AG09319 (cell line): ENCODE measurements at places on chromosomes 7 and 10.
A peak's percentile ranks its signal among the peaks of the same experiment; 100 is the strongest.

DNA sequence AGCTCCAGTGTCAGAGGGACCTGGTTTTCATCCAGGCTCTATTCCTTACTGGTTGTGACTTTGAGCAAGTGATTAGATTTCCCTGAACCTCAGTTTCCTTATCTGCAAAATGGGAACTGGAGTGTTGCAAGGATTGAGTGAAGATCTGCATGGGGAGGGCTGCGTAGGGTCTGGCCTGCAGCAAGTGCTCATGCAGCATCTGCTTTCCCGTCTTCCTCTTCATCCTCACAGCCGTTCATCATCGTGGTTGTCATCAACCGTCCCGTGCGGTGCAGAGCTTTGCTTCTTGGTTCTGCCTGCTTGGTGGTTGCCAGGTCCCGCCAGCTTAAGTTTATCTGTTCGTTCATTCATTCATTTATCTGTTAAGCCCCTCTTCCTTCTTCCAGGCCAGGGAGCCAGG, 135.0 kb downstream of the GRK5 start:
- DNase-seq: no peak

- no peak for DNase-seq
Measured at GRCh38 chr10:102433619-102434046, 1.3 kb upstream of the CUEDC2 start.

- DNase-seq: no peak
Measured at GRCh38 chr10:16429539-16429938, 7.3 kb upstream of the PTER start.

DNA sequence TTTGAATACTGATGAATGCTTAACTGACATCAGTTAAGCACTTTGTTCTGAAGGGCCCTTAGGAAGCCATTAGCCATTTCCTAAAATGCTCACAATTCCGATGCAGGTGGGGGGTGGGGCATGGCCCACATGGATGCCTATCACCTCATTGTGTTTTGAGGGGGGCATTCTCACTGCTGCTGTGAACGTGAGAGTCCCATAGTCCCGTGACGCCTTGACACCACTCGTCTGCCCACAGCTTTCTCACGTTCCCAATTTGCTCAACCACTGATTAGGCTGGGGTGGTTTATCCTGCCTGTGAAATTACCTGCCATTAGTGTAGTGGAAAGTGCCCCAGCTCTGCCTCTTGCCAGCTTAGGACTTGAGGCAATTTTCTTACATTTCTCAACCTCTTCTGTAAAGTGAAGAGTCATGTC, 31.9 kb downstream of the DUSP5 start:
- DNase-seq: no peak

- no peak for DNase-seq
Measured at GRCh38 chr10:122054048-122055025, 65.4 kb downstream of the TACC2 start.

GRCh38 chr7:111752022-111752582, 189.8 kb upstream of the IMMP2L start:
- peak; percentile 18 for DNase-seq

DNA sequence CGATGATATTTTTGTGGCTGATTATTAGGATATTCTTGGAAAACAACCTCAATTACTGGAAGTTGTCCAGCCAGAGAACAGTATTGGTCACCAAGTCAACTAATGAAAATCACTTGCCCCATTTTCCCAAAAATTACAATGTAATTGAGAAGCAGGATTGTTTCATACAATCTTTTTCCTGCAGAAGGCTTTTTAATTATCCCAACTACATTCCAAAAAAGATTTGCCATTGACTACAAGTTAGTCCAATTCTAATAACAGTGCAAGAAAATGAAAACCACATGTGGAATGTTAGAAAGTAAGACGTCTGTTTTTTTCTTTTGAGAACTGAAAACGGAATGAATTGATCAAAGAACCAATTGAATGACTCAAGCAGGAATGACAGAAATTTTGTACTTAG, 1195.8 kb downstream of the SORCS1 start:
- DNase-seq: no peak

DNA sequence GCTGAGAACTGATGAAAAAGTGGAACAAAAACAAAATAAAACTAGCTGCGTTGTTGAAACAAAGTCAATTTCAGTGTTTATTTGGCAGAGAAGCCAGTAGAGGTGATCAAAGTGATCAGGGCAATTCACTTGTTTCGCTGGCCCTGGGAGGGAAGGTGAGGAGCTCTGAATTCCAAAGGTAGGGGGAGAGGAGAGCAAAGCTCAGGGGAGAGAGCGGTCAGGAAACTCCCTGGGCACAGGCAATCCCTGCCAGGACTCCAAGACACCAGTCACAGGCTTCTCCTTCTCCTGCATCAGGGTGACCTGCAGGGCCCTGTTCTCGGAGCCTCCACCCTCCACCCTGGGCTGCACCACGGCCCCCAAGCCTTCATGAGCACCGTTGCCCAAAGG, 6.8 kb upstream of the KIAA1217 start:
- no peak for DNase-seq

GRCh38 chr7:25014756-25015155, 34.8 kb upstream of the OSBPL3 start:
- DNase-seq: peak; percentile 86

GRCh38 chr7:25855854-25856782, 295.9 kb upstream of the NFE2L3 start:
- DNase-seq: no peak

DNA sequence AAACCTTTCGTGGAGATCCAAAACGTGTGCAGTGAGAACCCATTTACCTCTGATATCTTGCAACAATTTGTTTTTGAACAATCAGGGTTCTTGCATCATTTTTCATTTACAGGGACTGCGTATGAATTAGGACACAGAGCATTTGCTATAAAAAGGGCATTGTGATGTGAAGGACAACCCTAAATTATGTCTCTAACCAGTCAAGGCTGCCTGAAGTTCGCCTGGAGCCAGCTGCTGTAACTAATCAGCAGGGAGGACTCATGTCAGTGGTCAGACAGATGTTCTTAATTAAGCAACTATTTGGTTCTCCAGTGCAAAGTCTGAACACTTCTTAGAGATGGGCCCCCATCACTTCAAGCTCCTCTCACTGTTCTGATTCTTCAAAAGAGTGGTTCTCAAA, 674.8 kb downstream of the KCNMA1 start:
- peak; percentile 88 for DNase-seq

- DNase-seq: no peak
Measured at GRCh38 chr10:102872163-102872562, 2.9 kb downstream of the AS3MT start.

- DNase-seq: no peak
Measured at GRCh38 chr7:436367-437128, 83.1 kb downstream of the PDGFA start.

DNA sequence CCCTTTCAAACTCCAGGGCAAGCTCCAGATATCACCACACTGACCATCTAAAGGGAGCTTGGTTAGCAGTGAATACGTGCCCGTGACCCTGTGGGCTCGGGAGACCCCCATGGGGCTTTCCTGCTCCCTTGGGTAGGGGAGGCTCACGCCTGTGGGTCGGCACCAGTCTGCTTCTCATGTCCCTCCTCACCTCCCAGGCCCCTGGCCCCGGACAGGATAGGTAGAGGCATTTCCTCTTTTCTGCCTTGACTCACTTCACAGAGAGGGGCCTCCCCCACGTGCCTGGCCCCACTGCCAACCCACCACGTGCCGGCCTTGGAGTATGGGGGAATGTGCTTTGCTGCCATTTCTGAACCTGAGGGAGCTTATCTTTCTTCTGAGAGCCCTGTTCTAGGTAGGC, 131.3 kb upstream of the FAM20C start:
- DNase-seq: no peak

GRCh38 chr7:78018641-78019446, 220.3 kb downstream of the PHTF2 start:
- DNase-seq: no peak

GRCh38 chr7:99070361-99070760, 73.5 kb downstream of the SMURF1 start:
- no peak for DNase-seq

GRCh38 chr7:21137640-21138039, 290.2 kb upstream of the SP4 start:
- DNase-seq: no peak

GRCh38 chr10:128825626-128826025, 641.4 kb upstream of the MGMT start:
- no peak for DNase-seq

- DNase-seq: no peak
Measured at GRCh38 chr10:110141185-110141584, 66.2 kb upstream of the MXI1 start.

GRCh38 chr10:20552382-20552781, 344.7 kb downstream of the NEBL start:
- no peak for DNase-seq

DNA sequence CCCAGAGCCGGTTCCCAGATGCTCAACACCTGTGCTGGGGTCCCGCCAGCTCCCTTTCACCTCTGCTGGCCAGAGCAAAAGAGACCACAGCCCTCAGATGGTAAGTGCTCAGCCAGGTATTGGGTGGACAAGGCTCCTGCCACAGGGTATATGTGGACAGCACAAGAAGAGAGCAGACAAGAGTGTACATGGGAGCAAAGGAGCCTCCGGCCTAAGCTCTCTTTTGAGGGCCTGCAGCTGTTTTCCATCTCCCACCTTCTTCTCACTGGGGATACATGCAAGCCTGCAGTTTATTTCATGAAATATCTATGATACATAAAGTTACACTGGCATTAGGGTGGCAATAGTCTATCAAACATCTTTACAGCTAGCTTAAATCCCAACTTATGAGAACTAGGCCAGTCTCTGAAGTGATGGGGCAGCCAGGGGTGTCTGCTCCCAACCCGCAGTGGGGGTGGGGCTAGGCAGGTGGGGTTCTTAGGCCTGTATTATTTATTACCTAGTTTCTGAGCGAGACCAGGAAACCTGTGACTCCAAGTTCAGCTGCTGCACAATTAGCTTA, 50.4 kb upstream of the DDC start:
- DNase-seq: no peak
